Activated naive CD4-positive, alpha-beta T cell treated with anti-CD3 and anti-CD28 coated beads, Interleukin-2, amount 10 ng/mL, durations not matched to agents 7 days and 5 days (primary cell): ENCODE measurements at places on chromosomes 13 and 19.

DNA sequence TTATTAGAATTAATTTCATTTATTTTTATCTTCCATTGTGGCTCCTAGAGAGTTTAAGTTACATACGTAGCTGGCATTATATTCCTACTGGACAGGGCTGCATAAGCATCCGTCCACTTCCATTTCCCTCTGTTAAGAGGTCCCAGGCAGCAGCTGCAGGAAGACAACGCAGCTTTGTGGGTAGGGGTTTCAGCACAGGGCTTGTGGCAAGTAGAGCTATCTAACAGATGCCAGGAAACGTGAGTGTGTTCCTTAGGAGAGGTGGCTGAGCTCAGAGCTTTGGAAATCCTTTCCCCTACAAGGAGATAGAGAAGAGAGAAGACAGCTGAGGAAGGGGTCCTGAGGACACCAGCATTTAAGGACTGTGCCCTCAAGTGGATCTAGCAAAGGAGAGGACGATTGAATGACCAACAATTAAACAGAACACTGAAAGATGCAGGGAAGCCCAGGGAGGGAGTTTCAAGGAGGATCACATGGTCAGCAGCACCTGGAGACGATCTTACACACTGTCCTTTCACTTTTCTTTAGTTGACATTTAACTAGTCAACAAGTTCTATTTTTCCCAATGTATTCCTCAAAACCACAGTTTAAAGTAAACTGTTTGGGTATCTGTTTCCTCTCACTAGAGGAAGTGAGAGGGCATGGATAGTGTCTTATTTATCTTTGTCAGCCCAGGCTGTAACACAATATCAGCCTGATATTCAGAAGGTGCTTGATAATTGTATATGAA lies 2.3 kb upstream of the N4BP2L1 start:
- DNase-seq = no peak

DNA sequence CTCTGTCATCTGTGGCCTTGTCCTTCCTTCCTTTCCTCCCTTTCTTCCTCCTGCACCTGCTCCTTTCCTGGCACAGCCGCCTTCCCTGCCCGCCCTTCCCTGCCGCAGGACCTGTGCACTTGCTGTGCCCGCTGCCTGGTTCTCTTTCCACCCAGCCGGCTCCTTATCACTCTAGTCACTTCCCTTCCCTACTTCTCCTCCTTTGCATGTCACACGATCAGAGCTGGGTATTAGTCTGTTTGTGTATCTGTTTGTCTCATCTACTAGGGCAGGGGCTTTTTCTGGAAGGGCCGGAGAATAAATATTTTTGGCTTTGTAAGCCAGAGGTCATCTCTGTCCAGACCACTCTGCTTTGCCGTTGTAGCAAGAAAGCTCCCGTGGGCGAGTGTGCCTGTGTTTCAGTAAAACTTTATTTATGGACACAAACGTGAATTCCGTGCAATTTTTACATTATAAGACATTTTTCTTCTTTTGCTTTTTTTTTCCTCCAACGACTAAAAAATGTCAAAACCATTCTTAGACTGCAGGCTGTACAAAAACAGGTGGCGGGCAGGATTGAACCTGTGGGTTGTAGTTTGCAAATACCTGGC lies 6.1 kb downstream of the KDM4B start:
- no peak for DNase-seq

GRCh38 chr19:31708520-31708919 lies 359.3 kb upstream of the TSHZ3 start:
- DNase-seq = no peak

DNA sequence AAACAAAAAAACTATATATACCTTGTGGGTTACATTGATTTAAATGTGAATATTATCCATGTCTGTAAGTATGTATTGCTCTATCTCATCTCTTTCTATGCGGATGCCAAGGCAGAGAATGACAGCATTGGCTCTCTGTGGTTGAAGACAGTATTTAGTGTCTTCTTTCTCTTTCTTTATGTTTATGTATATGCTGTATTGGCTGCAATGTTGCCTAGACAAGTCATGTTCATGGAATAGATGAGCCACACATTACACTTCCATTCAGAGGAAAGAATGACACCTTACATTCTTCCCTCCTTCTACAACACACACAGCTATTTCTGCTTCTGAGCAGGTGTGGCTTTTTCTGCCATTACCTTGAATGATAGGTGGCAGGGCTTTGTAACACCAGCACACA lies 639.4 kb upstream of the MIR17HG start:
- DNase-seq = no peak

GRCh38 chr13:24182703-24183081 lies 22.2 kb downstream of the SPATA13 start:
- DNase-seq = no peak

- DNase-seq = peak; percentile 76
Measured at GRCh38 chr19:16283210-16284061, 41.2 kb upstream of the KLF2 start.

- no peak for DNase-seq
Measured at GRCh38 chr19:23771761-23772674, 13.3 kb upstream of the ZNF681 start.

DNA sequence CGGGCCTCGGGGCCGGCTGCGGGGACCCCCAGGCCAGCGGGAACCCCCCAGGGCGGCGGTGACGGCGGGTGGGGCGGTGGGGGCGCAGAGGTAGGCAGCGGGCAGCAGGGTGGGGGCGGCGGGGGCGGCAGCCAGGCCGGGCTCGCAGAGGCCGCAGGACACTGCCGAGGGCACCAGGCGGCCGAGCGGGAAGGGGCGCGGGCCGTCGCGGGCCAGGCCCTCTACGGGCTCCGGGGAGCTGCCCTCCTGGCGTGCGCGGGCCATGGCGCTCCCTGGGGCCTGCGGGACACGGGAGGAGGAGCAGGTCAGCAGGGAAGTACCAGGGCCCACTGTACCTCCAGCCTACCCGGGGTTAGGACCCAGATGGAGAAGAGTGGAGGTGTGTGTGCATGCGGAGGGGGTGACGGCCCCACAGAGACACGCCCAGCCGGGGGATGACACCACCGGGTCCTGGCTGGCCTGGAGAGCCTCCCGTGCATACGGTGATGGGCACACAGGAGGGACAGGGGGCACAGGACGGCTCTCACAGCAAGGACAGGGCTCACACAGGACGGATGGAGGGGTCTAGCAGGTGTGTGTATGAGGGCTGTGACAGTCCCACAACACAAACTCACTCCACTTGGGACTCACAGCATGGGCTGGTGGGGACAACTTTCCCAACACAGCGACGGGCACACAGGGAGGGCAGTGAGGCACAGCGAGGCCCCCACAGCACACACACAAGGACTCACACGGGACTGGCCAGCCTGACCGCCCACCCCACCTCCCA lies 2.6 kb downstream of the BBC3 start:
- DNase-seq = peak; percentile 66

- DNase-seq = no peak
Measured at GRCh38 chr19:43476606-43477005, 11.2 kb upstream of the LYPD3 start.

- DNase-seq = no peak
Measured at GRCh38 chr19:3320853-3321252, 45.5 kb upstream of the NFIC start.

DNA sequence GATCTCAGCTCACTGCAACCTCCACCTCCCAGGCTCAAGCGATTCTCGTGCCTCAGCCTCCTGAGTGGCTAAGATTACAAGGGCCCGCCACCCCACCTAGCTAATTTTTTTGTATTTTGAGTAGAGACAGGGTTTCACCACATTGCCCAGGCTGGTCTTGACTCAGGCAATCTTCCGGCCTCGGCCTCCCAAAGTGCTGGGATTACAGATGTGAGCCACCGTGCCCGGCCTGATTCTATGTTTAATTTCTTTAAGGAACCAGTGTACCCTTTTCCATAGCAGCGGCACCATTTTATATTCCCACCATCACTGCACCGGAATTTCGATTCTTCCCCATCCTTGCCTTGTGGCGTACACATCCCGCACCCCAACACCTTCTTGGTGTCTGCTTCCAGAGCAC lies 17.7 kb upstream of the INSR start:
- DNase-seq = no peak

GRCh38 chr19:3573858-3574637 lies 1.3 kb downstream of the HMG20B start:
- DNase-seq = peak; percentile 95

DNA sequence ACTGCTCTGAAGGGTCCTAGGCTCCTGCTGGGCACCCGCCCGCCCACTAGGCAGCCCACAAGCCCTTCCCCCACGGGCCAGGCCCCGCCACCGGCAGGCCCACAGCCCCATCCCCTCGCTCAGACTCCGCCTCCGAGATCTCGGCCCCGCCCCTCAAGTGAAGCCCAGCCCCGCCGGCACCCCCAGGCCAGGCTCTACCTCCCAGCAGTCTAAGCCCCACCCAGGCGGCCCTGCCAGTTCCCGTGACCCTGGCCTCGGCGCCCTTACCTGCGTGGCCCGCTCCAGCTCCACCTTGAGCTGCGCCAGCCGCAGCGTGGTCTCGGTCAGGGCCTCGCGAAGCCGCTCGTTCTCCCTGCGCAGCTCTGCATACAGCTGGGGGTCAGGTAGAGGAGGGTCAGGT lies 16.3 kb downstream of the EPS8L1 start:
- no peak for DNase-seq

DNA sequence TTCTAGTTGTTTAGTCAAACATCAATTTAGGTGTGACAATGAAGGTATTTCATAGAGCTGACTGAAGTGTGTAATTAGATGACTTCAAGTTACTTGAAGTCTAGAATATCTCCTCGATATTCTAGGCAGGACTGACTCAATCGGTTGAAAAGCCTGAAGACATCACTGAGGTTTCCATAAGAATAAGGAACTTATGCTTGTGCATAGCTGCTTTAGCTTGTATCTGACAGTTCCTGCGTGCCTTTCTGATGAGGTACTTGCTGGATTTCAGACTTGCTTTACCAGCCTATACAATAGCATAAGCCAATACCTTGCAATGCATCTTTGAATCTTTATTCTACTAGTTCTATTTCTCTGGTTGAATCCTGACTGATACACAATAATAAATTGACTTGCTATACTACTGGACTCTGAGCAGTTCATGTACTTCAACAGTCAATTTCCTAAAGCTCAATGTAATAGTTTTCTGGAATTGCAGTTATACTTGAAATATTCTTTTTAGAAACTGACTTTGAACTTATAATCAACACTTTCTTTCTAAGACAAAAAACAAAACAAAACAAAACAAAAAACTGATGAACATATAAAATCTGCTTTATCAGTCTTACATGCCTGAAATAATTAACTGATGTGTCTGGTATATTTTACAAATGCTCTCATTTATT lies 1534.8 kb downstream of the SLITRK5 start:
- no peak for DNase-seq

GRCh38 chr13:111971891-111972780 lies 94.8 kb upstream of the SOX1 start:
- no peak for DNase-seq

GRCh38 chr13:97124915-97125809 lies 97.0 kb upstream of the MBNL2 start:
- no peak for DNase-seq

GRCh38 chr19:2567580-2567979 lies 91.7 kb downstream of the GADD45B start:
- peak; percentile 47 for DNase-seq

DNA sequence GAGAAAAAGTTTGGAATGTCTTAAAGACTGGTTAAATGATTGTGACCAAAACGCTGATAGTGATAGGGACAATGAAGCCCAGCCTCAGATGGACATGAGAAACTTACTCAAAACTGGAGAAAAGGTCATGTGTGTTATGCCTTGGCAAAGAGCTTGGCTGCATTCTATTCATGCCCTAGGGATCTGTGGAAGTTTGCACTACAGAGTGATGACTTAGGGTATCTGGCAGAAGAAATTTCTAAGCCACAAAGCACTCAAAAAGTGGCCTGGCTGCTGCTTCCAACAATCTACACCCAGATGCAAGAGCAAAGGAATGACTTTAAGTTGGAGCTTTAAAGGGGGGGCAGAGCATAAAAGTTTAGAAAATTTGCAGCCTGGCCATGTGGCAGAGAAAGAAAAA lies 521.3 kb downstream of the UQCRFS1 start:
- no peak for DNase-seq

DNA sequence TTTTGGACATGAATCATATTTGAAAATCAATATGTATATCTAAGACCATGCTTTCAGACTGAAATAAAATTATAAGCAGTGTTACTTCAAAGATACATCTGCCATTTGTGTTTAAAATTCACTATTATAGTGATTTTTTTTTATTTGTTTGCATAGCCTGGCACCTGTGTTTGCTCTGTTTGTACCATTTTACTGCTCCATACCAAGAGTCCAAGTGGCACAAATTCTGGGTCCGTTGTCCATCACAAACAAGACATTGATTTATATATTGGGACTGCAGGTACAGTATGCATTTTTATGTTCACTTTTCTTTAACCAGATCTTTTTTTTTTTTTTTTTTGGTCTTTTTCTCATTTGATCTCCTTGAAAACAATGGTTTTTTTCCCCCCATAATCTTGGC lies 6.7 kb upstream of the GPR183 start:
- no peak for DNase-seq

GRCh38 chr19:49807904-49808675 lies 5.0 kb downstream of the FUZ start:
- DNase-seq = no peak

DNA sequence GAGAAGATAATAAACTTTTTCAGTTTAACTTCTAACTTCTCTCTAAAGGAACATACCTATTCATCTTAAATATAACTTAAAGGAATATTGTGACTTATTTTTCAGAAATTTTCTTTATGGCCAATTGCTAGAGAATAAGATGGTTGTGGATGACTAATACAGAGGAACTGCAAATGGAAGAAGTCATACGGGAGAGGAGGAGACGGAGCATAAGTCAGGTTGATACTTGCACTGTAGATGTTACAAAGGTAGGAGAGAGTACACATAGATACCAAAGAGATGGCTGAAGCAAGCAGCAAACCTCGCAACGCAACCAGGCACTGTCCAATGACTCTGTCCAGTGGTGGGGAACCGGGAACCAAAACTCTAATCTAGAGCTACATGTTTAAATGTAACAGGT lies 963.4 kb downstream of the PCDH9 start:
- DNase-seq = no peak

- no peak for DNase-seq
Measured at GRCh38 chr19:19628501-19629134, 598 bp upstream of the LPAR2 start.

DNA sequence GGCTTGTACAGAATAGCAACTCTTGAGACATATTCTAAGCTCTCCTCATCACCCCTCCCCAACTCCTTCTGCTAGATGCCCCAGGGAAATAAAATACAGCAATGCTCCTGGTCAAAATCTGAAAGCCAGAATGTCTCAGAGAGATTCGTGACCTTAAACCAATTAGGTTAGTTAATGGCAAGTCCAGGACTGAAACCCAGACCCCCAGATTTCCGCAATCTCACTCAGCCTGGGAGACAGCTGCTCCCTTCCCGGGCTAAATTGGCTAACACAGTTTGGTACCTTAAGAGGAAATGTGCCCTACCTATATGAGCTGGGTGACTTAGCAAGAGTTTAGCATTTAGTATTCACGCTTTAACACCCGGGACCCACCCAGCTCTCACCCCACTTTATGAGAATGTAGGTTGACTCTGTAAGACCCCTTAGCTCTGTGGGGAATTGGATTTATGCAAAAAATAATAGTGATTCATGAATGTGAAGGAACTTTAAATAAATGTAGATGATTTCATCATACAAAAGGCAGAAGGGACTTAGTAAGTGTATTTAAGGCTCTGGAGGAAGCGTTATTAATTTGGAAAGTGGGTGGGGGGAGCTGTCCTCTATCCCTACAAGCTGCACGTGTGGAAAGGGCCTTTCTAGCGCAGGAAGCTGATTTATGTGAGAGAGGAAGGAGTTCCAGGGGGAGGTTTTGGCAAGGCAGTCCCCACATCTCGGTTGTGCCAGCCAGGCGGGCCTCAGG lies 1.1 kb downstream of the DLEU7 start:
- no peak for DNase-seq

- no peak for DNase-seq
Measured at GRCh38 chr19:13302526-13303270, 152.5 kb downstream of the IER2 start.

GRCh38 chr13:35894636-35895035 lies 236.5 kb downstream of the DCLK1 start:
- DNase-seq = no peak
